ENCODE measurements at places on chromosomes 6 and 20. TPM values are rescaled to one million over a fixed set of nuclear protein-coding genes. Genes with fewer than 3 reads are reported as not detected.

DNA sequence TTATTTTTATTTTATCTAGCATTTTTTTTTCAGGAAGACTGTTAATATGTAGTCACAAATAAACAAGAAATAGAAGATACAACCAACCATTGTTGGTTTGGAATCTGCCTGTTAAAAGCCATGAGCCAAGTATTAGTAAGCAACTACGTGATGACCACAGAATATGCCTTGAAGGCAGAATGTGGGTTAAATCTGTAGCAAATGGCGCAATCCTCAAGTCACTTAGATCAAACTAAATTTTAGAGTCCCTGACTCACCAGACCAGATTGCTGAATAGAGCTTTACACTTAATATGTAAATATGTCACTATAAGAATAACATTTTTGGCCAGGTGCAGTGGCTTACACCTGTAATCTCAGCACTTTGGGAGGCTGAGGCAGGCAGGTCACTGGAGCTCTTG lies 800.1 kb upstream of the CITED2 start:
- DNase-seq: no peak

DNA sequence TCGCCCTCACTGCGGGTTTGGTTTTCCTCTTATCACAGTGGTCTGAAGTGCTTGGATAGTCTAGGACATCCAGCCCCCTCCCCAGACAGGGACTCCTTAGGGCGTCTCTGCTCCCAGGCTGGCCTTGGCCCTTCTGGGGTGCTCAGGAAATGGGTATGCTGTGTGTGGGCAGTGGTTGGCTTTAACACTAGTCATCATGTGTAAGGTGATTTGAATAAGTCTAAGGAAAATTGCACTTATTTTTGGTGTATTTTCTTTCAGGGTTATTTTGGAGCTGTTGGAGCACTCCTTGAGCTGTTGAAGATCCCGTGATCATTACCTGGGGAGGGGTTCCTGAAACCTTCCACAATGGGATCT lies 33.8 kb downstream of the PANK2 start:
- no peak for DNase-seq

C20orf141 gene
- total RNA-seq: not detected

GRCh38 chr20:53752583-53752970 lies 158.9 kb upstream of the ZNF217 start:
- no peak for DNase-seq

DNA sequence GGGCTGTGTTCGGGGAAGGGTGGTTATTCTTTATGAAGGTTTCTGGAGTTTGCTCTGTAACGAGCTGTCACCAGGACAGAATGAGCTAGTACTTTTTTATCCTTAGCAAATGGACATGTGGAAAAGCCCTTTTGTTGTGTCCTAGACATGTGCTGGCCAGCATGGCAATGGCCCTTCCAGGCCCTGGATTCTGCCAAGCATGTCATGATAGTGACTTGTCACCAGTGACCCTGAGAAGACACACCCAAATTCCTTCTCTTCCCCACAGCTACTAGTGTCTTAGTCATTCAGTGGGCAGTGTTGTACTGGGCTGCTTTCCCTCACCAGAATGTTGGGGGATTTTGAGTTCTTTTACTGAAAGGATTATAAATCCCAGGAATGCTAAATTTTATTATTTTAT lies 74.0 kb upstream of the XRN2 start:
- DNase-seq: no peak

GJA1 gene
- 317 TPM for total RNA-seq

- DNase-seq: no peak
These were observed 6.5 kb downstream of the PHIP start for GRCh38 chr6:79071547-79071946.

C6orf15 gene
- total RNA-seq: not detected

NRM gene
- 5.2 TPM for total RNA-seq
